Renal cortical epithelial cell (primary cell): ENCODE measurements at places on chromosomes 1 and 21.

GRCh38 chr1:207250431-207250830, 71.0 kb upstream of the CD55 start:
- no peak for DNase-seq

GRCh38 chr21:45580576-45581321, 38.5 kb upstream of the SLC19A1 start:
- no peak for DNase-seq

DNA sequence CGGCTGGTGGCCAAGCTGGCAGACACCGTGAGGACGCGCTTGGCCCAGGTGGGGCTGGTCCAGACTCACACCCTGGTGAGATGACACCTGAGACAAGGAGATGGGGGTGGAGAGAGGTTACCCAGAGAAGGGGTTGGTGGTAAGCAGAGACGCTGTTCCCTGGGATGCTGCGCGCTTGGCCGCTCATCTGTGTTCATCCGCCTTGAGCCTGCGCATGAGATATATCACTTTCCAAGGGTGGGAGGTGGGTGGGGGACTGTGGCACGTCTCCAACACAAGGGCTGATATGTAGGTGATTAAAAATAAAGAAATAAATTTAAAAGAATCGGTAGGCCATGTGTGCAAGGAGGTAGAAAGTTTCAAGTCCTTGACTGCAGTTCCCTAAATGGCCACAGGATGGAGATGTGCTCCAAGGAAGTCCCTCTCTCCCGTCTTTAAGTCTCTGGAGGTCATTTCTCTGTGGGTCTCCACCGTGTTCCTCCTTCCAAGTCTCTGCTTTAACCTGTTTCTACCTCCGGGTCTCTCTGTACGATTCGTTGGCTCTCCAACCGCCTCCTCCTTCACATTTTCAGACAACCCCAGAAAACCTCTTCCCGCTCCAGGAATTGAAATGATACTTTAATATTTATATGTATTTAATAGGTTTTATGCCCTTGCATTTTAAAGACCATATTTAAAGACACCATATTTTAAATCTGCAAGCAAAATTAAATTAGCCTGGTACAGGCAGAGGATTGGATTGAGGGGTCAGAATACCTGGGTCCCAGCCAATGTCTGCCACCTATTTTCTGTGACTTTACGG, 4.5 kb downstream of the TTC24 start:
- peak; percentile 83 for DNase-seq

- peak; percentile 54 for DNase-seq
These were observed 27.7 kb downstream of the STYXL2 start for GRCh38 chr1:167121375-167122120.

DNA sequence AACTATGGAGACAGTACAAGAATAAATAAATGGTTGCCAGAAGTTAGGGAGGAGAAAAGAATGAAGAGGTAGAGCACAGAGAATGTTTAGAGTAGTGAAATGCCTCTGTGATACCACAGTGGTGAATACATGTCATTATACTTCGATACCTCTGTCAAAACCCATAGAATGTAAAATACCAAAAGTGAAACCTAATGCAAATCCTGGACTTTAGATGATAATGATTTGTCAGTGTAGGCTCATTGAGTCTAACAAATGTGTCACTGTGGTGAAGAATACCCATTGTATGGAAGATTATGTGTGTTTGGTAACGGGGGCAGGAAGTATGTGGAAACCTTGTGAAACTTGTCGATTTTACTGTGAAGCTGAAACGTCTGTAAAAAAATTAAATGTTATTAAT, 1106.5 kb upstream of the TMPRSS15 start:
- no peak for DNase-seq
